Anterior cingulate cortex (tissue), 58 donors: ENCODE measurements at places on chromosomes 4 and X.

DNA sequence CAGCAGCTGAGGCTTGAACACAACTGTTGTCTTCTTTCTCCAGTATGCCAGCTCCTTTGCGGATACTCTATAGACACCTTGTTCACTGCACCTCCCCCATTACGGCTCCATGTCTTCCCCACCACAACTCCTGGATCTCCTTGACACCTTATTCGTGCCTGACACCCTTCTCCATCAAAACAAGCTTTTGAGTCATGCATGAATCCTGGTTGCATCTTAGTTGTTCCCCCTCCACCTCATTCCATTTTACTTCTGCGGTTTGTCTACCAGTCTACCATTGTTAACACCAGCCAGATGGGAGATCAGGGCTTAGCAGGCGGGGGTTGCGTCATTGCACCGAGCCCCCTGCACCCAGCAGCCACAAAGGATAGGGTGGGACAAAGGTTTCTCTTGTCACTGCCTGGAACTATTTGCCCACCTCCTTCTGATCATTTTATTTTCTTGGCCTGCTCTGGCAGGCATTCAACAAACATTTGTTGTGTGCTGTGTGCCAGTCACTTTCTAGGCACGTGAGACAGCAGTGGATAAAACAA lies 2.0 kb upstream of the CDK16 start:
- DNase-seq: no peak

DNA sequence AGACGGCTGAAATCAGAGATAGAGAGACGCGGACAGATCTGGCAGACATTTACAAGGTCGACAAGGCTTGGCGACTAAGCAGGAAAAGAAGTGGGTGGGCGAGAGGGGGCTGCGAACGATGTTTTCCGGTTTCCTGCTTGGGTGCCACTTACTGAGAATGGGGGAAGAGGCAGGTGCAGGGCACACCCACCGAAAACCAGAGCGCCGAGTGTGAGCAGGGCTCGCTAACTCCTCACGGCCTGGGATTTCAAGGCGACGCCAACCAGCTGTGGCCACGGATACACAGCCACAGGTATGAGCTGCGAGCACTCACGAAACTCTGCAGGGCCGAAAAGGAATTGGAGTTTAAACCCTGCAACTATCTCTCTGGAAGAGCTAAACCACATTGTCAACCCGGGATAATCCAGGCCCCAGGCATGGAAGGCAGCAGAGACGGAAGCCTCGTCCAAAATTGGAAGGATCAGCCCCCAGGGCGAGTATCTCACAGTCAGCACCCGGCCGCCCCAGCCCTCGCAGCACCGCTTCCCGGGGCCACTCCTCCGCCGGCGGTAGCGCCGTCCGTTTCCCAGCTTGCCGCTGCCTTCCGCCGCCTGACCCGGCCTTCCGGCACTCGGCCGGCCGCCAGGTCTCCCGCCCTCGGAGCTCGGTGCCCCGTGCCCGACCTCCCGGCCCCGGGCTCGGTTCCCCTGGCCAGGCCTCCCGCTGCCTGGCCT lies 778 bp downstream of the CASP3 start:
- peak; percentile 46 for DNase-seq

DNA sequence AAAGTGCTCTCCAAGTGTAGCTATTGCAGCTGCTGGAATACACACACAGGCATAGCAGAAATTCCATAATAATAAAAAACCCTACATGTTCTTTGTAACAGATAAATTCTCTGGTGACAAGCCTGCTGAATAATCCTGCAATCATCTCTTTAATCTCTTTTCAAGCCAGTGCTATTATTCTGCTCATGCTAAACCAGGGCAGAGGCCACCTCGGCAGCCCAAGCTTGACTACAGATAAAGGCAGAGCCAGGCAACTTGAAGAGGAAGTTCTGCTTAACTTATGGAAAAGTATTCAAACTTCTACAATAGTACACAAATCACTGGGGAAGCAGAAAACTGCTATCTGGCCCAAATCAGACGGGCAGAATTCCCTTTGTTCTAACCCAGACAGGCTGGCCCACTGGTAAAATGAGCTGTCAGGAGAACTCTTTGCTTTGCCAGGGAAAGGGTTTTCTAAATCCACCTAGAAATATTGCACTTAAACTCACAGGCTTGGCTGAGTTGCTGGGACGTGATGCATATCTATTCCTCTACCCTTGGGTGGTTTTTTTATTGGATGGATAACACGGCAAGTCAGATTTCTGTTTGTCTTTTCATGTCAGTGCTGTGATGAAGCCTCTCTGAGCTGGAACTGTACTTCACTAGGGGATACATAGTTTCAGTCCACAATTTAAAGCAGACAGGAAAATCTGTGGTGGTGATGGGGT lies 70.5 kb downstream of the GATB start:
- no peak for DNase-seq

- no peak for DNase-seq
These were observed 50.1 kb downstream of the TSPAN5 start for GRCh38 chr4:98608356-98608755.

- DNase-seq: no peak
These were observed 429.2 kb downstream of the GPAT3 start for GRCh38 chr4:83964996-83965541.

DNA sequence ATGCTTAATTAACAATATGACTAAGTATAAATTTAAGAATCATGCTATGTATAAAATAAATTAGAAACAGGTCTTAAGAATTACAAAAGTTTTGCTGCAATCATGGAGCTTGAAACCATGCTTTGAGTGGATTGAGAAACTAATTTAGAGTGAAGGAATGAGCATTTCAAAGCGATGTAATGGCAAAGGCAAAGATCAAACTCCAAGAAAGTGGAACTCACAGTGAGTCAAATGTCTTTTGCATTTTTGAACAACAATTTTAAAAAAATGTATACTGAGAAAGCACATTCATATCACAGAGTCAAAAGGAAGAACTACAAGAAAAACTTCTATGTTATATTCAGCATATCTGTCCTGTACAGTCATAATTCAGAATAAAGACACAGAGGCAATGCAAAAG lies 6.6 kb downstream of the GPRIN3 start:
- DNase-seq: no peak

DNA sequence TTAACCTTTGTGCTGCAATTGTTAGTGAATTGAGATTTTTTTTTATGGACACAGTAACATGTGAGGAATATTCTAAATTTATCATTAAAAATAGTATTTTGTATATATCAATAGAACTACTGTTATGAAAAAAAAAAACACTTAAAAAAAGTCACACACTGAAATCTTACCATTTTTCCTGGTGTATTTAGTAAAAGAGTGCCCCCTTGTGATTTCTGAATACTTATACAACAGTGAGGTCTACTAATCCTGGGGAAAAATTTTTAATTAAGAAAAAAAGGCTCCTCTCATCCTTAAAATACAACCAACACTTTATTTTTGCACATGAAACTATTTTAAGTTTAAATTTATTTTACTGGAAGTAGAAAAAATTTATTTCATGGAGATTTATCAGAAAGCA lies 56.4 kb upstream of the SPOCK3 start:
- no peak for DNase-seq

- no peak for DNase-seq
These were observed 65.0 kb downstream of the INPP4B start for GRCh38 chr4:142781114-142781513.

DNA sequence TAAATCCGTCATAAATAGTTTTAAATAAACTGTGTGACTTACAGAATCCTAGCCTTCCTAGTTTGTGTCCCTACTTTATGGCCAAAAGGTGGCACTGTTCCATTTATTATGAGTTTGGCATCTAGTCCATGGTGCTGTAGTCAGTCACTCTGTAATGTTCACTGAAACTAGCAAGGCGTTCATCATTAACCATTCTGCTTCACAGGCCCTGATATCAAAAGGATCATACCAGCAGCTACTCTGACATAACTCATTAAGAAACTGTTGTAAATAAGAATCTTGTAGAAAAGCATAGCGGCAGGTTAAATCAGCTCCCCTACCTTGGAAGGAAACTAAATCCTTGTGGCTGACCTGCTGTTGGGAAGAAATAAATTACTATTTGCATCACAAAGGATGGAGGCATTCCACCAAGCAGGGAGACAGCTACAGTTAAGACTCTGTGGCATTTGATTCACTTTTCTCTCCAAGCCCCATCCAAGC lies 919.6 kb upstream of the DIAPH2 start:
- DNase-seq: no peak

GRCh38 chr4:70759627-70760026 lies 37.9 kb downstream of the RUFY3 start:
- DNase-seq: no peak

GRCh38 chrX:40171513-40172400 lies 74.0 kb upstream of the BCOR start:
- no peak for DNase-seq

- no peak for DNase-seq
These were observed 1.4 kb upstream of the PHF8 start for GRCh38 chrX:54045563-54046228.

DNA sequence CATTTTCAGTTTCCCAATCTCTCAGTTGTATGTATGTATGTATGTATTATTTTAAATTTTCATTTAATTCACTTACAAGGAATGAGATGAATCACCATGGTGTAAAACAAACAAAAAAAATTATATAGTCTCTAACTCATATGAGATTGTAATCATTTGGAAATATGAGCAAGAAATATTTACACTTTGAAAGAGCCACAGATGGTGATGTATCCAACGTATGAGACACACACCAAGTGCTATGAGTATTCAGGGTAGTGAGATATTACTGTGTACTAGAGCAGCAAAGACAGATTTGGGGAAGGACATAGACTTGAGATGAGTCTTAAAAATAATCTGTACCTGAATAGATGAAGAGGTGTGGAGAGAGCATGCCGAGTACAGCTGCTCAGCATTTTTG lies 1154.4 kb downstream of the RAPGEF2 start:
- no peak for DNase-seq

- DNase-seq: no peak
These were observed 36.2 kb downstream of the DCX start for GRCh38 chrX:111375747-111376146.

DNA sequence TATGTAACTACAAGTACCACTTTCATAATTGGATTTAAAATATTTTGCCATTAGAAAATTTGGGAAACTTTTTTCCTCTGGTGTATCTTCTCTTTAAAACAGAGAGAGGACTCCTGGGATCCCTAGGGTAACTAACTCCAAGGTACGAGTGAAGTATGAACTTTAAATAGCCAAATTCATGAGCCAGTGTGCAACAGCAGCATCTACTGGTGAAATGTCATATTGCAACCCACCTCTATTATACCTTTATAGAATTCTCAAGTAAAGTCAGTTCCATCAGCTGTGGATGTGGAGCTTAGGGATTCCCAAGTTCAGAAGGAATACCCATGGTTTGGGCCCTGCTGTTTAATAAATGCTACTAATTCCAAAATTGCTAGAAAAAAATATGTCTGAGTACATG lies 282.7 kb upstream of the TAPT1 start:
- no peak for DNase-seq

DNA sequence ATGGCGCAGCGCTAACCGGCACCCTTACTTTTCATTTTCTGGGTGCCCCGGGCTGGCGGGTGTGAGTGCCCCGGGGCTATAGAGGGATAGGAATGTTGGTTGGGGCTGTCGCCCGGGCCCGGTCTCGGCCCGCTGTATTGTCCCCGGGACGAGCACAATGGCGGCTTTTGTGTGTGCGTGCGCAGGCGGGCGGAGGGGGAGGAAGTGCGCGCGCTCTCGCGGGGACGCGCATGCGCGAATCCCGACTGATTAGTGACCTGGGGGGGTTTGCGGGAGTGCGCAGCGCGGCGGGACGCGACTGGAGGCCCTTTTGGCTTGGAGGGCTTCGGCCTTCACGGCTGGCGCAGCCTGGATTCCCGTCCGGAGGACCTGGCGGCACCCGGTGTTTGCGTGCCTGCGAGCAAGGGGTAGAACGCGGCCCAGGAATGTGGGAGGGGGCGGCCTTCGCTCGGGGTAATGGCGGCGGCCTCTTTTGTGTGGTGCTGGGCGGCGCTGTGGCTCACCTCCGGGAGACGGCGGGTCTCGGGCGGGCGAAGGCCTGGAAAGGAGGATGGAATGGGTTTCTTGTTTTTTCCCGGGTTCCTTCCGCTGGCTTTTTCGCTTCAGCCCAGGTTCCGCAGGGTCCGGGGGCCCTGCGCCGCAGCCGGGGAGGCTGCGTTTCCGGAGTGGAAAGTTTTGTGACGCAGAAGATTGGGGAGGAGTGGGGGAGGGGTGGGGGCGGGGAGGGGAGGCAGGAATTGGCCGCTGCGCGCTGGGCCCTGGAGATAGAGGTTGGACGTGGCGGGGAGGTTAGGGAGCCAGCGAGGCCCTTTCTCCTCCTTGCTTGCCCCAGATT lies 618 bp downstream of the DDX3X start:
- peak; percentile 57 for DNase-seq

DNA sequence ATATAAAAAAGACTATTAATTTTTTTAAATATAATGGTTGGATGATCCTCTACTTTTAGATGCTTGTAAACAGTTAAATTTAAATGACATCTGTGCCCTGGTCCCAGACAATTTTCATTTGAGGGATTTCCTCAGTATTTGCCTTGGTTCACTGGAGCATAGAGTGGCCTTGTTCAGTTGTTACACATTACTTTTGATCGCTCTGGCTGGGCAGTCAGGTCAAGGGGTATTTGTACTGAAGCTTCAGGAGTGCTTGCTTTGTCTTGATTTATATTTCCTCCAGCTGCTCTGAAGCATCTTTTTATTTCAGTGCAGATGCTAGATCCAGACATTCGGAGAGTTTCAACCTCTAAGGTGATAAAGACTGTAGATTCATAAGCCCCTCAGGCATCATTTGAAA lies 50.0 kb downstream of the COMMD8 start:
- DNase-seq: no peak

DNA sequence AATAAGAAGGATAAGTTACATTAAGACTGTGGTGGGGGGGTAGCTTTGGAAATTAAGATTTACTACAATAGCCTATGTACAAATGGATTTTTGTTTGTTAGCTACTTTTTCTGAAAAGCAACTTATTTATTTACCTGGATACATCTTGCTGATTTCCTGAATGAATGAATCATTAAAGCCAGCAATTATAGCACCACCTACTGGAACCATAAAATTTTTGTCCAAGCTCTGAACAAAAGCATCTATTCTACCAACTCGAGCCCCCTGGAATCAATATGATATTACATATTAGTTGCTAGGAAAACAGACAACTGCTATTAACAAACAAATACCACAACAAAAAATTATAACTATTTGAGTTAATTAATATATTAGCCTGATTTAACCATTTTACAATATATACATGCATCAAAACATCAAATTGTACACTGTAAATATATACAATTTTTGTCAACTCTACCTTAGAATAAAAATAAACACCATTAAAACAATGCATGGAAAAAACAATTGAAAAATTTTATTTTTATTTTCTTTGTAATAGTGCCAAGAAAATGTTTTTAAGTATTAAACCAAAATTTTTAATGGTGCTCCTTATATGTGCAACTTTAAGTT lies 15.3 kb downstream of the SEPSECS start:
- DNase-seq: no peak

DNA sequence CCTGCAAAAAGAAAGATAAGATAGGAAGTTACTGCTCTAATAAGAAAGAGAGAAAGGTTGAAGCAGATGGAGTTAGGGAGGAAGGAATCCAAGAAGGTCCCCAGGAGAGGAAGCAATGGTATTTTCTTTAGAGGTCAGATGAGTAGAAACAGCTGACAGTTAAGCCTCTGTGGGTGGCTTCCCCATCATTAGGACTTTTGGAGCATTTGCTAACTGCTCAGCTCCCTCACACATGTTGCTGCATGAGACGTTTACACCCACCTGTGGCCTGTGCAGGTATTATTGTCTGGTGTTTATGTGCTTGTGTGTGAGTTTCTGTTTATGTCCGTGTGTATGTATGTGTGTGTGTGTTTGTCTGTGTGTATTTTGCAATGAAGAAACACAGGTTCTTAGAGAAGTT lies 346.8 kb downstream of the RAB28 start:
- DNase-seq: no peak

- no peak for DNase-seq
These were observed 59.6 kb downstream of the SEC24D start for GRCh38 chr4:118776157-118776954.
